Stimulated activated CD4-positive, alpha-beta T cell treated with anti-CD3 and anti-CD28 coated beads, TNF-alpha, amount 100 ng/mL, for 1 hour (primary cell): ENCODE measurements at places on chromosomes 11 and 22.

GRCh38 chr22:50656122-50657070 lies 16.2 kb upstream of the SHANK3 start:
- DNase-seq = no peak

GRCh38 chr22:38655519-38656255 lies 505 bp downstream of the FAM227A start:
- no peak for DNase-seq

DNA sequence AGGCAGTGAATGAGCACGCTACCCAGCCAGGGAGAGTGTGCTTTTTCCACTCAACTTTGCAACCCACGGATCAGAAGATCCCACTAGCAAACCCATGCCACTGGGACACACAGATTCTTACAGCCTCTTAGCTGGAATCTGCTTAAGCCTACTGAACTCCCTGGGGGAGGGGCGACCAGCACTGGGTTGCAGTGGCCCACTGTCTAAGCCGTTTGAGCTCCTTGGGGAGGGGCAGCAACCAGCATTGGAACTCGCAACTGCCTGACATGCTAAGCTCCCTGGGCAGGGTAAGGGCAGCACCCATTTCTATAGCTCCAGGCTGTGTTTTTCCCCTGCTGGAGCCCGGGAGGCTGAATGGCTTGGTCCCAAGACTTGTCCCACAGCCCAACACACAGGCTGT lies 99.6 kb downstream of the FAM168A start:
- DNase-seq = no peak

DNA sequence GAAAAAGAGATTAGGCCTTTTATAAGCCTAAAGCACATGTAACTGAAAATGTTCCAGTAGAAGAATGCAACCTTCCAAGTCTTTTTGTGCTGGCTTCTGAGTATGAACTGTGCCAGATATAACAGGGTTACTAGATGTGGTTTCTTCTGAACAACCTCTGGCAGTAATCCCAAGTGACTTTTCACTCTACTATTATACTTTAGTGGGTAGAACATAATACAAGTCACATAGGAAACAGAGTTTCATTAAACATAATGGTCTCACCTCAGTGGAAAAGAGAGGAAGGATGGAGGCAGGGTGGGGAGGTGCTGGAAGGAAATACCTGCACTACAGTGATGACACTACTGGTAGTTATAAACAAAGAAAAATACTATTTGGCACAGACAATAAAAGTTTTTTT lies 81.3 kb downstream of the PHF21A start:
- DNase-seq = no peak

DNA sequence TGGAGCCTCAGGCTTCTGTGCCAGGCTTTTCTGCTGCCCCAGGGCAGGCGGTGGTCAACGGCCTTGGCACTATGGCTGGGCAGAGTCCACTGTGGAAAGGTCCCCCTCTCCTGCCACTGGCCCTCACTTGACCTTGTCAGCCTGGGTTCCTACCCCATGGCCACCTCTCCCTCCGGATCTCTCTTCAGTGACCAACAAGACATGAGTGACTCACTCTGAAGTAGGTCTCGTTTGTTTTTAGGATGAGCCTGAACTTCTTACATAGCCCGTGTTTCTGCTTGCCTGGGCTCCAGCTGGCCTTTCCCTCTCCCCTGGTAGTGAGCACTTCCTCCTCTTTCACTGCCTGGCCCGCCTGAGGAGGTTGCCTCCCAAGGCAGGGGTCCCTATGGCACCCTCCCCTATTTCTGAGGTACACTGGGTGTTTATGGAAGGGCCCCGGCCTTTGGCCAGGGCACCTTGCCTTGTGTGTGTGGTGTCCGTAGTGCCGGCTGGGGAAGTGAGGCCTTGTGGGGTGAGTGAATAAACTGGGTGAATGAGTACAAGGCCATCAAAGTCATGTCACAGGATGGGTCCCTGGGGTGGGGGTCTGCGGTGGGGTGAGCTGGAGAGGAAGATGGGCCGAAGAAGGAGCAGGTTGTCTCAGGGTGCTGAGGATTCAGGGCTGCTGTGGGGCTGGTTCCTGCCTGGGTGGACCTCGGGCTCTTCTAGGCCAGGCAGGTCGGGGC lies 5.0 kb downstream of the SHANK3 start:
- DNase-seq = no peak

GRCh38 chr11:26348776-26349175 lies 16.8 kb downstream of the ANO3 start:
- DNase-seq = no peak

DNA sequence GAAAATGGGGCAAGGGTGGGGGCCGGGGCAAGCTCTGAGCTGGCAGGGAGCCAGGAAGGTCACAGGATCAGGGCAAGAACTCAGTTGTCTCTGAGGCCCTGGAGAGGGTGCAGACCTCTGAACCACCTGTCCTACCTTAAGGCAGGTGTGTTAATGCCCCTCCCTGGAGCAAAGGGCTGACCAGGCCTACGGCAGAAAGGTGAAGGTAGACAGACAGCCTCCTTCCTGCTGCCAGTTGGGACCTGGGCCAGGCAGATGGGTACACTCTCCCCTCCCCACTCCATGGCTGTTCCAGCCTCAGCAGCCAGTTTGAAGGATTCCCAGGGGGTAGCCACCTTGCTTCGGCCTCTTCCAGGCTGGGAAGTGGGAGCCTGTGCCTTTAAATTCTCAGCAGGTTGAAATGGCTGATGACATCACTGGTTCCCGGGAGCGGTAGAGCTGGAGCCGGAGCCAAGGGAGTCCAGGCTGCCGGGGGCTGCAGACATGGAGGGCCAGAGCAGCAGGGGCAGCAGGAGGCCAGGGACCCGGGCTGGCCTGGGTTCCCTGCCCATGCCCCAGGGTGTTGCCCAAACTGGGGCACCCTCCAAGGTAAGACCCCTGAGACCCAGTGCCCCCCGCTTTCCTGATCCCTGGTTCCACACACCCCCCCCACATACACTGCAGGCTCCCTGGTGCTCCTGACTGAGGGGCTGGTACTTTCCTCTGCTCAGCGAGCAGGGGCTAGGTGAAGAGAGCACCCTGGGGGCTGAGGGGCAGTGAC lies at the start of gene INPP5J:
Gene INPP5J (plus strand): TSS at position 435 of the 760 bp plus-strand sequence. CDS start 49 bp downstream, at position 484.
- no peak for DNase-seq

DNA sequence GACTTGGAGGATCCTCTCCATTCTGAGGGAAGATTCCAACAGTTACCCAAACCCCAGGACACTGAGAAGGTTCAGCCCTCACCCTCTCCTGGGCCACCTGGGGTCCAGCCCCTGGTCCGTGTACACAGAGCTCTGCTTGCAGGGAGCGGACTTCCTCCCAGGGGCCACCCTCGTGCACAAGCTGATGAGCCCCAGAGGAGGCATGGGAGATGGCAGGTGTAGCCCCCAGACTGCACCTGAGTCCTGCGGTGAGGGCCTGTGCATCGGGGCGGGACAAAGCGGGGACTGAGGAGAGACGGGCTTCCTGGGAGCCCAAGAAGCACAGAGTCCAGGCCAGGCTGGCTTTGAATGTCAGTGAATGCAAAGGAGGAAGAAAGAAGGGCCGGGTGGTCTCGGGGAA lies 1374.9 kb downstream of the BRD1 start:
- no peak for DNase-seq

GRCh38 chr11:42996421-42997307 lies 315.1 kb upstream of the API5 start:
- no peak for DNase-seq

GRCh38 chr11:91688672-91689071 lies 535.9 kb upstream of the FAT3 start:
- no peak for DNase-seq

DNA sequence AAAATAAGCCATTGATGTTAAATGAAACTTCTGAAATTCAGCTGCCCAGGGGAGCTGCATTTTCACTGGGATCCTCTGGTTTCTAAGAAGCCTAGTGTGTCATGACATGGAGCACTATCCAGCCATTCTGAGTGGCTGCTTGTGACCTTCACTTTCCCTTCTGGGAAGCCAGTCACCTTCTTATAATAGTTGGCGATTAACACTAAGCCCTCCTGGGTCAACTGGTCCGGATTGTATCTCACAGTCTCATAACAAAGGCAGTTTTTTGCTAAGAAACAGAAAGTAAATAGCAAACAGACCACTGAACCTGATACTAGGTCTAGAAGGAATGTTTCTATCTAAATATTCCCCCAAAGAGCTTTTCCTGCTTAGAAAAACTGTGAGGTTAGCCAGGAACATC lies 7.9 kb downstream of the CSRP3 start:
- DNase-seq = no peak

DNA sequence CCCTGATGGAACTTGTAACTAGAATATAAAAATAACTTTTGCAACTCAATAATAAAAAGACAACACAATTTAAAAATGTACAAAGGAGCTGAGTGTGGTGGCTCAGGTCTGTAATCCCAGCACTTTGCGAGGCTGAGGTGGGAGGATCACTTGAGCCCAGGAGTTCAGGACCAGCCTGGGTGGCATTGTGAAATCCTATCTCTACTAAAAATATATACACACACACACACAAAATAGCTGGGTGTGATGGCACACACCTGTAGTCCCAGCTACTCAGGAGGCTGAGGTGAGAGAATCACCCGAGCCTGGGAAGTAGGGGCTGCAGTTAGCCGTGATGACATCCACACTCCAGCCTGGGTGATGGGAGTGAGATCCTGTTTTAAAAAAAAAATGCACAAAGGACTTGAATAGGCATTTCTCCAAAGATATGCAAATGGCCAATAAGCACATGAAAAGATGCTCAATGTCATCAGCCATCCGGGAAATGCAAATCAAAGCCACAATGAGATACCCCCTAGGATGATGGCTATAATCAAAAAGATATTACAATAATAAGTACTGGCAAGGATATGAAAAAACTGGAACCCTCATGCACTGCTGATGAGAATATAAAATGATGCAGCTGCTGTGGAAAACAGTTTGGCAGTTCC lies 59.8 kb upstream of the SEPTIN5 start:
- DNase-seq = no peak

- DNase-seq = no peak
Measured at GRCh38 chr22:47091921-47092700, 329.7 kb downstream of the TBC1D22A start.

GRCh38 chr22:46136486-46137217 lies 13.7 kb upstream of the PPARA start:
- no peak for DNase-seq

GRCh38 chr22:32764330-32765131 lies 37.0 kb upstream of the TIMP3 start:
- DNase-seq = no peak

DNA sequence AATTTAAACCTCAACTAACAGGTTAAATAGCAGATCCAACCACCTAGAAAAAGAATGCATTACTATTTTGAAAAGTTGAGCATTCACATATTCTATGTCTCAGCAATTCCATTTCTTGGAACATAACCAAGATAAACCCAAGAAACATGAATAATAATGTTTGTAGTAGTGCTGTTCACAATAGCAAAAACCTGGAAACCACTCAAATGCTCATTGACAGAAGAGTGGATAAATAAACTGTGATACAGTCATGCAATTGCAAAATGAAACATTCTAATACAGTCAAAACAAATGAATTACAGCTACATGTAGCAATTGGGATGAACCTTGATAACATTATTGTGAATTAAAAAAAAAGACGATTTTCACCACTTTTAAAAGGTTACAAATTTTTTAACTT lies 162.8 kb upstream of the TMEM45B start:
- DNase-seq = no peak

DNA sequence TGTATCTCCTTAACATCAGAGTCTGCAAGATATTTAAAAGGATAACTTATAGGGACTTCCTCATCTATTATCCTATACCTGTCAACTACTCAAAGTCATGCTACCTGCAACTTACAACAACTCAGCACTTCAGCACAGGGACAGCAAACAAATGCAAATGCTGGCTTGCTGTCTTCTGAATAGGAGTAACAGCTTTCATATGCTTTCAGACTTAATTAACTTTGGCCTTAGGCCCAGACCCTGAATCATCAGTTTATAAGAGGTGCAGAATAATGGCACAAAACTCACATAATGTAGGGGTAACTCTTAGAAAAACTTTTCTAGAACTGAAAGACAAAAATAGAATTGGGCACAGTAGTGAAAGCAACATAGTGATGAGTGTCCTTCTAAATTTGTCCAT lies 953.4 kb downstream of the DLG2 start:
- no peak for DNase-seq

GRCh38 chr11:16239141-16240105 lies 116.9 kb downstream of the SOX6 start:
- DNase-seq = no peak

DNA sequence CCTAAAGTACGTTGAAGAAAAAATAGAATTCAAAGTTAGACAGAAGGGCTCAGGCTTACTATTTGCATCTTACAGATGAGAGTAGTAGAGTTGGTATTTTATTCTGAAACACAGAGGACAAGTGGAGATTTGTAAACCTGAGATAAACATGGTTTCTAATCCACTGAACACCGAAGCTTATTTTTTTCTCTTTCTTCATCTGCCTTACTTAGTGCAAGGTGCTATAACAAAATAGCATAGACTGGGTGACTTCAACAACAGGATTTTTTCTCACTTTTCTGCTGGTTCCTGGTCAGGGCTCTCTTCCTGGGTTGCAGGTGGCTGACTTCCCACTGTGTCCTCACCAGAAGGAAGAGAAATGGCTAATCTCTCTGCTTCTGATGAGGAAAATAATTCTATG lies 2.1 kb upstream of the HBG1 start:
- DNase-seq = no peak

DNA sequence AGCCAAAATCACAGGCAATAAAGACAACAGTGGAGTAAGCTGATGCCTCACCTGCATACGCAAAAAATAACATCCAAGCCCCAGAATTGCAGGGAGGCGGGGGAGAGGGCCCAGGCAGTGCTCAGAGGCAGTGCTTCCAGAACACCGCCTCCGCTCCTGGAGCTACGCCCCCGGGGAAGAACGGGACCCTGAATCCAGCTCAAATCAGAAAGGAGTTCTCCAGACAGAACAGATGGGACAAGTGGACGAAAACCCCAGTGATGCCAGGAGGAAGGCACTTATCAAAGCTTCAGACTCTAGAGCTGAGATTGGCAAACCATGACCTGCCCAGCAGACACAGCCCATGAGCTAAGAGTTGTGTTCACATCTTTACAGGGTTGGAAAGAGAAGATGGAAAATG lies 683.9 kb downstream of the TBC1D22A start:
- DNase-seq = no peak

GRCh38 chr22:19527321-19527721 lies 3.1 kb upstream of the CLDN5 start:
- DNase-seq = no peak

GRCh38 chr22:32852395-32853251 lies 51.1 kb downstream of the TIMP3 start:
- DNase-seq = no peak

GRCh38 chr11:116424615-116425261 lies 348.0 kb downstream of the BUD13 start:
- no peak for DNase-seq

- no peak for DNase-seq
Measured at GRCh38 chr22:23053912-23054530, 16.3 kb upstream of the GNAZ start.

DNA sequence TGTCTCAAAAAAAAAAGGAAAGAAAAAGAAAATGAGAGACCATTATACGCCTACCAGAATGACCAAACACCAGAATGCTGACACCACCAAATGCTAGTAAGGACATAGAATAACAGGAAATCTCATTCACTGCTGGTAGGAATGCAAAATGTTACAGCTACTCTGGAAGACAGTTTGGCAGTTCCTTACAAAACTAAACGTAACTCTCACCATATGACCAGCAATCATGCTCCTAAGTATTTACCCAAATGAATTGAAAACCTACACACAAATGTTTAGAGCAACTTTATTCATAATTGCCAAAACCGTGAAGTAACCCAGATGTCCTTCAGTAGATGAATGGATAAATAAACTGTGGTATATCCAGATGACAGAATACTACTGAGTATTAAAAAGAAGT lies 7.2 kb downstream of the CHKA start:
- DNase-seq = no peak
